Stimulated activated CD8-positive, alpha-beta memory T cell treated with anti-CD3 and anti-CD28 coated beads, Interleukin-4, amount 100 ng/mL, for 4 hours (primary cell): ENCODE measurements at places on chromosomes 11 and 22.

DNA sequence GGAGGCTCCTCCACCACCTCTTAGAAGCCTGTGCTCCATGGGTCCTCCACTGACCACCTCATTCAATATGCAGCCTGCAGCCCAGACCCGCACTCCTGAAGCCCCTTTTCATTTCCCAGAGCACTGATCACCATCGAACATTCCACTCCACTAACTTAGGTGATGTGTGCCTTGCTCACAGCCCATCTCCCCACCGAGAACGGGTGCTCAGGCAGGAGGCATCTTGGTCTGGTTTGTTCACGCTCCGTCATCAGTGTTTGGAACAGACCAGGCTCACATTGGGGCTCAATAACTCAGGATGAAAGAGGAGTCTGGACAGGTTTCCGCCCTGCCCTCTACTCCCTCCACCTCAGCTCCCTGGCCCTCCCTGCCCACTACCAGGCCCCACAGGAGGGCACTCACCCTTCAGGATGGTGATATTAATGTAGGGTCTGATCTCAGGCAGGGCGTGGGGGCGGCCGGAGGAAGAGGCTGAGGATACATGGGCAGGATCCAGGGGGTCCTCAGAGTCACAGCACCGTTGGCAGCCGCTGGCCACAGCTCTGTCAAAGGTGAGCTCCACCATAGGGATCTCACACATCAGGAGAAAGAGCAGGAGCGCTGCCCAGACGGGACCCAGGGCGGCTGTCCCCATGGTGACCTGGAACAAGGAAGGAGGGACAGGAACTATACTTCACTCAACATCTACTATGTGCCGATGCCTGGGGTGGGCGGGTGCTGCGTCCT lies 3.1 kb downstream of the C1QTNF6 start:
- no peak for DNase-seq

DNA sequence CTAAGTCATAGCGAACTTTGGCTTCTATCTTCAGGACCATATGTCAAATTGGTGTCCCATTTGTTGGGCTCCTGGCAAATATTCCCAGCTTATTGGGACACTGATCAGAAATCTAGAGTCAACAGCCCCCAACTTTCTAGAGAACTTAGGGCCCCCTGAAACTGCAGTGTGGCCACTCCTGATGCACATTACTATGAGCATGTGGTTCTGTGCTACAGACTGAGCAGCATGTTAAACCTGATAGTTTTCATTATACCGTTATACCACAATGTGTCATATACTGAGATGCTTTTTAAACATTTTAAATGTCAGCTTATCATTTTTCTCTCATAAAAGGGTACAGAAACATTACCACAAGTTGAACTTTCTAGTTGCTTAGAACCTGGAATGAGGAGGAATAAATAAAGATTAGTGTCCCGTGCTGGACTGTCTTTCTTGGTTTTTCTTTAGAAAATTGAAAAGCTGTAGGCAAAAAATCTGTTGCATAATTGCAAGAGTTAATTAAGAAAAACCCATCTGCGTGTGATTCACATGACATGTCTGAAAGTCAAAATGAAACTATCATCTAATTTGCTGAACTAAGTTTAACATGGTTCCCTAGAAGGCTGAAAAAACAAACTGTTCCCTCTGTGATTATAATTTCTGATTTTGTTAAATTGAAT lies 16.4 kb upstream of the CTSC start:
- DNase-seq, result no peak

- DNase-seq, result no peak
These were observed 253.0 kb downstream of the INSC start for GRCh38 chr11:15367695-15368094.

- DNase-seq, result no peak
These were observed 23.3 kb upstream of the EIF3D start for GRCh38 chr22:36552289-36552688.

- no peak for DNase-seq
These were observed 22.6 kb downstream of the C11orf71 start for GRCh38 chr11:114377612-114378267.

GRCh38 chr11:118645066-118645715 lies 34.3 kb downstream of the TREH start:
- DNase-seq, result no peak

- no peak for DNase-seq
These were observed 35.4 kb upstream of the SERPIND1 start for GRCh38 chr22:20738394-20739089.
